ENCODE measurements at places on chromosomes 7 and 10.

DNA sequence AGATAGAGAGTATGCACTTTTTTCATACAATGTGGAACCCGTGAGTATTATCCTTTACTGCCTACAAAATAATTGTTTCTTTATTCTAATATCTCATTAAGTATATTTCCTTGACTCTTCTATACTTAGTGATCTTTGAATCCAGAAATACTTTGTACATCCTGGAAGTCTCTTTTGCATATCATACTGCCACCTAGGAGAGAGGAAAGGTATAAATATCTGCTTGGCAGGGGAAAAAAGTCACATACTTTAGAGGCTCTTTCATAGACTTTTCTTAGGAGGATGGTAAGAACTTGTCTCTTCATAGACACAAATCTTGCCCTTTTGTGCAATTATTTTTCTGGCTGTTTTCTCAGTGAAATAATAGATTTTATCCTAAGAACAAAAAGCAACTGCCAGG lies 436.0 kb downstream of the PAXIP1 start:
- no peak for DNase-seq

DNA sequence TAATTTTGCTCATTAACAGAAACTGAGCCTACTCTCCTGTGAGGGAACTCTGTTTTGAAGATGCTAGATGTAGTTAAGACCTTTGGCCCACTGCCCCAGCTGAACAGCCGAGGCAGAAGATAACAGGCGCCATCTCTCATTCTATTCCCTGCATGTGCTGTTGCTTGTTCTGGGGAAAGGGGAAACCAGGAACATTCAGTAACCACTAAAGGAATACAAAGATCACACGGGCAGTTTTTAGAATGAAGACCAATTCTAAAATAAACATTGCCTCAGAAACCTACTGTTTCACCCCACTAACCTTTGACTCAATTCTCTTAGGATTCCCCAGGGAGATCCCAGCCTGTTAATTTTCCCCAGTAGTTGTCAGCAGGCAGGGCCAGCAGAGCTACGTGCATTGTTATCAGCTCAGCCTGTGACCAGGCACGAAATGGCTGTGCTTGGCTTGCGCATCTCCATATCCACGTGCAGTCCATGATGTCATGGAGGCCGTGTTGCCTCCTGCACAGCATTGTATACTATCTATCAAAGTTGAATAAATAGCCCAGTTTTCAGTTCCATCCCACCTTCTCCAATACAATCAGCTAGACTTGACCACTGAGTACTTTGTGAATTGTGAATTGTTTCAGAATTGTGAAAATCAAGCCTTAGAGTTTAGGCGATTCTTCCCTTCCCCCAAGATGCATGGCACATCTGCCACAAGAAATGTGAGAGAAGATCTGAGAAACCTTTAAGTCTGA lies 36.0 kb downstream of the ANK3 start:
- no peak for DNase-seq

DNA sequence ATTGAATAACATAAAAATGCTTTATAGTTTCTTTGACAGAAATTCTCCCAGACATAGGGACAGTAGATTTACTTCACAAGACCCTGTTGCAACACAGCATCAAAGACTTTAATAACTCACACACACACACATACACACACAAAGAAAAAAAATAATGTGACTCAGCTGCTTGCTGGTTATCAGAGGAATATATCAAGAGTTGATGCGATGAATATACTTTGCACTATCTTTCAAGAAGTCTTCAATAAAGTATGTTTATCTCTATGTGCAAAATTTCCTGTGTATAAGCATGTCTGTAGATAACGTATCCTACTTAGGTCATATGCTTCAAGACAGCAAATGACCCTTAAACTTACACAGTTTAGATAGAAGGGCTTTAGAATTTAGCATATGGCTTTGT lies 243.1 kb downstream of the ARL4A start:
- DNase-seq: no peak

DNA sequence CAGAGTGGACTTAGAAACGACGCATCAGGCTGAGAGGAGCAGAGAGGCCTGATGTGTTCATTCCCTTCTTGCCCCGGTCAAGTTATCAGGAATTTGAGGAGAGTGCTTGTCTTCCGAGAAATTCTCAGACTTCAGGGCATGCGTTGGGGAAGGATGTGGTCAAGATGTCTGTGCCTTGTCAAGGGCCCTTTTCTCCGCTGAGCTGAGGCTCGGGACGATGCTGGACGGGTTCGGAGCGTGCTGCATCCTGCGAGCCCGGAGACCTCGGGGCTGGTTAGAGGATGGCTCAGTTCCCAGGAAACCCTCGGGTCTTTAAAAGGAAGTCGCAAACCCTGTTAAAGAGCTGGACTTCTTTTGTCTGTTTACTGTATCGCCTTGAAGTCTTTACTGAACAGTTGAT lies 325.4 kb downstream of the ADARB2 start:
- DNase-seq: no peak

GRCh38 chr7:131683536-131684125 lies 127.2 kb upstream of the PODXL start:
- no peak for DNase-seq

DNA sequence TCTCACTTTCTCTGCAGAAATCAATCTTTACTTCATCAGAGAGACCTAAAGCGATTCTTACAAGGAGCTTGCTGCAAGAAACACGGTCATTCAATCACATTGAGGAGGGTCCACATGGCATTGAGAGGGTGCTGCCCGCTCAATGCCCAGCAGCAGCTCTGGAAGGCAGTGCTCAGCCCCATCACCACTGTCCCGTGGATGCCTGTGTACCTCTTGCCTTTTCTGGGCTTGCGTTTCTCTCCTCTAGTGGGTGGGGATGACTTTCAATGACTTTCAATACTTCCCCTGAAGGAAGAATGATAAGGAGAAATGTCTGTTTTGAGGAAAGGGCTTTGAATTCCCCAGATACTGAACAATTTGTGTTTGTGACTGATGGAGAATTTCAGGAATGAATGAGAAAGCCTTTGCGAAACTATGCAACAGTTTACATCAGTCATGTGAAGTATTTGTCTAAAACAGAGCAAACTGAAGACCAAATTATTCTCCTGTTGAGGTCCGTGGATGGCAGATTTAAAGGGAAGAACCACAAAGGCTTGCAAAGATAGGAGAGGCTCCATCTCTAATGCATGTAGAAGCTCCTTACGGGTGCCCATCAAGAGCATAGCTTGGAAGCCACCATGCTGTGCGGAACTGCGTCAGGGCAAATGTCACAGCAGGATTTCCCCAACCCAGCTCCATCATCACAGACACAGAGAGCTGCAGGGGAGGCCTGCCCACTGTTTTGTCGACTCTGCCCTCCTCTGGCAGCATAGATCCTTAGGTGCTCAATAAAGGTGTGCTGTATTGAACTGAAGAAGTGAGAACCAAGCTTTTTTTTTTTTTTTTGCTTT lies 6.6 kb upstream of the ZNF22 start:
- DNase-seq: no peak

- DNase-seq: no peak
Observed at GRCh38 chr7:133021196-133021595, 60.7 kb downstream of the CHCHD3 start.

DNA sequence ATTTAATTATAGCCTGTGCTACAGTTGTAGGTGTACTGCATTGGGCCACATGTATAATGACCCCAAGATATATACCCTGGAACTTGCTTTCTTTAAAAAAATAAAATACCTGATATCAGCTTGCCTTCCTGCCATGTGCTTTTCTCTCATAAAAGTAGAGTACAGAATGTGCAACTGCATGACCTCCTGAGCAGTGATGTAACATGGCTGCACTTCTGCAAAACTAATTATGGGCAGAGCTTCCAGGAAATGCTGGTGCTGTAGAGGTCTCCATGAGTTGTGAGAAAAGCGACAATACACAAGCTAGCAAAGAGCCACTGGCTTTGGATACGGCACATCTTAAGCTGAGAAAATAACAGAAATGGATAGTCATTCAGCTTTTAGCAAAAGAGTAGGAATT lies 6.5 kb upstream of the ERLIN1 start:
- no peak for DNase-seq

GRCh38 chr10:25198151-25198550 lies 23.4 kb downstream of the GPR158 start:
- DNase-seq: no peak

GRCh38 chr7:116836911-116837310 lies 25.5 kb upstream of the CAPZA2 start:
- DNase-seq: no peak

DNA sequence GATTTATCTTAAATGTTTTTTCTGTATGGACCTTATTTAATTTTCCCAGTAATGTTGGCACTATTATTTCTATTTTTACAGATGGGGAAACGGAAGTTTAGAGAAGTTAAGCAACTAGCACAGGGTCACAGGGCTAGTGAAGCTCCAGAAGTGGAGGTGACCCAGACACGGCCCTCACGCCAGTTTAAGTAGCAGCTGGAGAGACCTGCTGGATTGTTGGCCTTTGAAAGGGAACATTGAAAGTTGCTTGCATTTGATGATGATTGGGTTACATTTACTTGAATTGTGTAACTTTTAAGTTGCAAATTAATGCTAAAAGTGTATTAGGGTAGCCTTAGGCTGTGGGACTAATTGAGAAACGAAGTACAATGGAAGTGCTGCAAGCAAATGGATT lies 25.6 kb downstream of the CDK14 start:
- no peak for DNase-seq

- no peak for DNase-seq
Observed at GRCh38 chr10:60286559-60286958, 103.1 kb downstream of the ANK3 start.

- no peak for DNase-seq
Observed at GRCh38 chr7:27689591-27690164, 27.0 kb upstream of the HIBADH start.

DNA sequence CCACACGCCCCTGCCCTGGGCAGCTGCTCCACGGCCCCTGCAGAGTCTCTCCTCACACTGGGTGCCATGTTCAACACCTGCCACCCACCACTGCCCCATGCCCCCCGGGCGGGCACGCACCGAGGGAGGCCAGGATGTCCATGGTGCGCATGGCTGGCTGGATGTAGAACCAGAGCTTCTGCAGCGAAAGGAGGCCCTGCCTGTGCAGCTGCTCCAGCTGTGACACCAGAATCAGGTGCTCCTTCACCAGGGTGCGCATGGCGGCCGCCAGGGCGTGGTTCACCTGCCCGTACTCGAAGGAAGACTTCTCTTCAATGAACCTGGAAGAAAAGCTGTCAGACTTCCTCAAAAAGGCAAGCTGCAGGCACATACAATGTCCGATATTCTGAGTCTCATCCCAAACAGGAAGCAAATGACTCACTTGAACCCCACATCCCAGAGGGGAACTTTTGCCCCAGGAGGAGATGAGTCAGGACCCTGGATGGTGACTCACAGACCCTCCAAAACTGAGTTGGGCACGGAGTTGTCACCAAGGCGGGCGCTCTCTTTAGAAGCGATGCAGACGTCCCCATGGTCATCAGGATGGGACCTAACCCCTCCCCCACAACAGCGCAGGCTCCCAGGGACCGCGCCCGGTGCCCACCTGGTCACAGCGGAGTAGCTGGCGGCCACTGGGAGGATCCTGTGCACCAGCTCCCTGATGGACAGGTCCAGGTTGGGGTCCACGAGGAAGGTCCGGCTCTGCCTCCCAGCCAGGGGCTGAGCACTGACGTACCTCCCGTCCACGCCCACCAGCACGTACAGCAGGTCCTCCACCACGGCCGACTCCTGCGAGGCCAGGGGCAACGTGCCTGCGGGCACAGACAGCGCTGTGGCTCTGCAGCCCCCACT lies 15.5 kb downstream of the TUBGCP2 start:
- peak; percentile 81 for DNase-seq

Data from CD4-positive, alpha-beta T cell treated with Interleukin-15 for 1 hour (primary cell).